Fibroblast of lung (primary cell): ENCODE measurements at places on chromosomes 13 and 19. TPM values are rescaled to one million over a fixed set of nuclear protein-coding genes. Genes with fewer than 3 reads are reported as not detected.
A peak's percentile ranks its signal among the peaks of the same experiment; 100 is the strongest.

Gene CLASRP
- 12.1 and 17.9 TPM in 2 replicates for polyA plus RNA-seq

Gene EFNB2
- polyA plus RNA-seq: 20.0 and 28.3 TPM in 2 replicates

Gene C1QTNF9
- polyA plus RNA-seq: 0.51 TPM in 1 of 2 replicates, not detected in the other

Gene PNMA8B
- 0.12 and 0.14 TPM in 2 replicates for polyA plus RNA-seq

Gene PROZ
- not detected in 2 replicates for polyA plus RNA-seq

Gene SHC2
- polyA plus RNA-seq: 0.02 and 0.28 TPM in 2 replicates

Gene ADGRE2
- 0.07 and 0.15 TPM in 2 replicates for polyA plus RNA-seq

Gene TSPAN16
- not detected in 2 replicates for polyA plus RNA-seq

Gene SLC25A23
- polyA plus RNA-seq: 4.5 and 7.9 TPM in 2 replicates

Gene POSTN
- 526 and 1,141 TPM in 2 replicates for polyA plus RNA-seq

DNA sequence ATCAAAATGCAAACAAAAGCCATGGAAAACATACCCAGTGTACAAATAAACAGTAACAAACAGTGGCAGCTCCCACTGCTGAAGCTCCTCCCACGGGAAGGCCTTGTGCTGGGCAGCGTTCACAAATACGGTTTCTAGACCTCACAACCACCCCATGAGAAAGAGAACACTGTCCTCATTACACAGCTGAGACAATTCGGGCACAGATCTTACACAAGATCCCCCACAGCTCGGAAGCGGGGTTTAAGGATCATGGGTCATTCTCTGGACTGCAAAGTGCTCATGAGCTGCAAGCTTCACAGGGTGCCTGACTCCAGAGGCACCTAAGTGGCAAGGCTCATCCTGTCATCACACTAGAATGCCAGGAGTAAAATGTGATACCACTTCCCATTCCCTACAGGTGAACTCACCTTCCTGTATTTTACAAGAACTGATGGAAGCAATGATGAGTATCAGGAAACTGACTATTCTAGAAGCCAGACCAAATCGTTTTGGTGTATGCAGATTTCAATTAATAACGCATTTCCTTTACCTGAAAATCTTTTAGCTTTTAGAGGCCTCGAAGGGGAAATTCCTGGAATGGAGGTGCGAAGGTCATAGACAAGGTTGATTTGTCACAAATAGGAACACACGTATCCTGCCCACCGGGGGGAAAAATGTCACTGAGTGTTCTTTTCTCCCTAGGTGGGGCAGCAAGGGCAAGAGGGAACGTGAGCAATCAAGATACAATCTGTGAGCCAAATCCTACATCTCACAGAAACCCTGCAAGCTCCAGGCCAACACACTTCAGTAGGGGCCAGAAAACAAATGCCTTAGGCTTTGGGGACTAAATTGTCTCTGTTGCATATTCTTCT lies 41.2 kb downstream of the STK24 start:
- peak; percentile 45 for DNase-seq

DNA sequence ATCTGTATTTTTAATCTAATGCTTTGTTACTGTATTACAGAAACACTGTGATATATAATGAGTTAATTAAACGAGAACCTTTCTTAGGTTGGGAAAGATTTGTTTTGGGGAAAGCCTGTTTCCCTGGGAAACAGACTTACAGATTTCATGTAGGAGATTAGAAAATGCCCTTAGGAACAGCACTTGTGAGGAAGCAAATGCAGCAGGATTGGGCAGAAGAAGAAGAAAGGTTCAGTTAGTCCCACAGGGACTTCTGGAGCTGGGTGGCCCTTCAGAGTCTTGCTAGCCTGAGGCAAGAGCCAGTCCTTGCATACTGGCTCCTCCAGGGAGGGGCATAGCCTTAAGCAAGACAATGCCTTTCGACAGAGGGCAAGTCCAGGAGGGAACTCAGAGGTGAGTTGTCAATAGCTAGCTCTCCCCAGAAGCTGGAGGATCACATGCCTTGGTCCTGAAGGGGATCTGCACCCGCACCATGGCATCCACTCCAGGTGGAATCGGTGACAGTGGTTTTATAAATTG lies 36.8 kb downstream of the N4BP2L1 start:
- no peak for DNase-seq

DNA sequence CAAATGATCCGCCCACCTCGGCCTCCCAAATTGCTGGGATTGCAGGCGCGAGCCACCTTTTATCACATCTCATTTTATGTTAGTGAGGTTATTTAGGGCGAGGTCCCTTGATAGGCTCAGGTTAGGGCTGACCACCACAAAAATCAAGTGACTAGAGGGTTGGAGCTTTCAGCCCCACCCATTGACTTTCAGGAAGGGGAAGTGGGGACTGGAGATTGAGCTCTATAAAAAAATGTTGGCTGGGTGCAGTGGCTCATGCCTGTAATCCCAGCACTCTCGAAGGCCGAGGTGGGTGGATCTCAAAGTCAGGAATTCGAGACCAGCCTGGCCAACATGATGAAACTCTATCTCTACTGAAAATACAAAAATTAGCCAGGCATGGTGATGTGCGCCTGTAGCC lies 20.1 kb downstream of the FPR3 start:
- no peak for DNase-seq

DNA sequence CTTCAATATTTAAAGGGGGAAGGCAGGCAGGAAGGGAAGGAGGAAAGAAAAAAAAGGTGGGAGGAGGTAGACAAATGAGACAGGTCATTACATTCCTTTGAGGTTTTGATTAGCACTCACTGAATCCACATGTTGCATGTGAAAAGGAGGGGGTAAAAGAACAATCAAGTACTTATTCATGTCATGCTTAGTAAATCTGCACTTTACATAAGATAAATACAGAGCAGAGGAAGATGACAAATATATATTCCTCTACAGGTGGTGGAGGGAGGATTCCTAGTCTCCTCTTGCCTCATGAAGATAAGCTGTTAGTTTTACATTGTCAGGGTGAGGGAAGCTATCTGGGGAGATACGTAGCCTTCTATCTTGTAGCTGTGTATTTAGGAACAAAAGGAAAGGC lies 1645.4 kb upstream of the SPRY2 start:
- DNase-seq: no peak

- DNase-seq: peak; percentile 13
Observed at GRCh38 chr13:110500341-110500740, 61.2 kb downstream of the RAB20 start.

- DNase-seq: no peak
Observed at GRCh38 chr13:70222926-70223325, 114.7 kb upstream of the KLHL1 start.

- DNase-seq: peak; percentile 96
Observed at GRCh38 chr19:44684892-44685863, 13.8 kb upstream of the CEACAM16 start.

DNA sequence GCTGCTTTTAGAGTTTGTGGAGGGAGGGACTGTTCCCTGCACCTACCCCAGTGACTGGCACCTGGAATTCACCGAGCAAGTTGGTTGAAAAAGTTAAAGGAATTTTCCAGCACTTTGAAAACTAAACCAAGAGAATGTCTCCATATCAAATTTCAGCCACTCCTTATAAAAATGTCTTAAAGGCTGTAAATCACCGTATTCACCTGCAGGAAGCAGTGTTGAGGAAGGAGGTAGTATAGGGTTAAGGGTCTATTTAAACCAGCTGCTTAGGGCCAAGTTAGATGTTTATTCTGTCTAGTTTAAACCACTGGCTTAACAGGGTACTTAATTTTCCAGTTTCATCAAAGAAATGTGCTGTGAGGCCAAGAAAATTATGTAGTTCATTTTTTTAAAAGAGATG lies 3.8 kb upstream of the RAB20 start:
- DNase-seq: no peak

DNA sequence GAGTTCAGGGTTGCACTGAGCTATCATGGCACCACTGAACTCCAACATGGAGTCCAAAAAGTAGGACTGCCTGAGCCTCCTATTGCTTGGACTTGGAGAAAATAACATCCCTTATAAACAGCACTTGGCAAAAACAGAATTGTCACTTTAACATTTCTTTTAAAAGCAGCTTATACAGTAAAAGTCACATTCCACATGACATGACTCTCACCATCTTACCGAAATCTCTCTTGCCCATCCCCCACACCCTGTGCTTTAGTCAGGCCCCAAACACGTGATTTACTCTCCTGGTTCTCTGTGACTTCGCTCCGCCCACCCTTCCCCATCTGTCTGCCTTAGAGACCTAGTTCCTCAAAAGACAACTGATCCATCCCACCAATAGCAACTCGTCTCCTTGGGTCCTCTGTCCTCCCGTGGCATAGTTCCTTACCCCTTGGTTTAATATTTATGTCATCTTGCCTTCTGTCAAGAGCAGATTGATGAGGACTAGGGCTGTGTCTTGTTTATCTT lies 4.6 kb downstream of the SAFB start:
- peak; percentile 34 for DNase-seq

DNA sequence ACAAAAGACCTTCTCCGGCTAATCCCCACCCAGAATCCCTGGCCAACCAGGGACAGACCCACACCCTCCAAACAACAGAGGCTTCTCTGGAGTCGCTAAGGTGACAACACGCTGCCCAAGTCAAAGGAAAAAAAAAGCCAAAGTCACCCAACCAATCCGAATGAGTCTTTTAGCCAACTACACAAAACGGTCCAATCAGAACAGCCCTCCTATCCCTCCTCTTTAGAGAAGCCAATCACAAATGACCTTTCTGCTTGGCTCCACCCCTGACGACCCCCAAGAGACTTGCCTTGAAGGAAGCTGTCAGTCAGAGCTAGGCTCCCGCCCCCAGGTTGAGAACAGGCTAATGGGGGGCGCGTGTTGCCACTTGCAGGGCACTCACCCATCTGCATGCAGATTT lies 6.6 kb upstream of the FBXW9 start:
- DNase-seq: peak; percentile 34

DNA sequence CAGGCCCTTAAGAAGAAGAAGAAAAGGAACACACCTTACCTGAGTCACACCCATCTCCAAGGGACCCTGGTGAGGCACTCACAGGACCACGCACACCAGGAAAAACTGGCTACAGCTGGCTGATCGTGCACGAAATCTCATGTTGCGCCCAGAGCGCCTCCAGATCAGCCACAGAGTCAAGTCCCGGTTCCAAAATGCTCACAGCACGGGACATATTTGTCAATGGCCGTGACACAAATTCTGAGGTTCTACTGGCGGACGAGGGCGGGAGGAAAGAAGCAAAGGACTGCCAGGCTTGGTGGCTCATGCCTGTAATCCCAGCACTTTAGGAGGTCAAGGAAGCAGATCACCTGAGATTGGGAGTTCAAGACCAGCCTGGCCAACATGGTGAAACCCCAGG lies 21.5 kb downstream of the SH3GL1 start:
- no peak for DNase-seq

DNA sequence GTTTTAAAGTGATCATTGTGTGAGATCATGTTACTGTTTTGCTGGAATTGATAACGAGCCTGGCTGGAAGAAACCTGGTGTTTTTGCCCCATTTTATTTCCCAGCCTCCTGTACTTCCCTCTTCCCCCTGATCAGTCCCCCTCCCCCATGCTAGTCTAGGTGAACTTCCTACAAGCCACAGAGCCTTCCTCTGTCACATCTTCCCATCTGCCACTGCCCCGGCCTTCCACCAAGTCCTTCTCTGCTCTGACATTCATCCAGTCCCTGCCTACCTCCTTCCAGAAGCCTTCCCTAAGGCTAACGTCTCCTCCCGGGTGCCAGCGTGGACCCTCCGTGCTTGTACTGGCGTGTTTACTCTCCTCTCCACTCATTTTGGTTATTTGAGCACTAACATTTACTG lies 14.3 kb downstream of the FARP1 start:
- no peak for DNase-seq

- no peak for DNase-seq
Observed at GRCh38 chr13:27352698-27353097, 71.7 kb upstream of the GTF3A start.

- no peak for DNase-seq
Observed at GRCh38 chr19:36097036-36097435, 13.9 kb upstream of the OVOL3 start.

GRCh38 chr19:42057846-42058245 lies 12.2 kb downstream of the GRIK5 start:
- no peak for DNase-seq

DNA sequence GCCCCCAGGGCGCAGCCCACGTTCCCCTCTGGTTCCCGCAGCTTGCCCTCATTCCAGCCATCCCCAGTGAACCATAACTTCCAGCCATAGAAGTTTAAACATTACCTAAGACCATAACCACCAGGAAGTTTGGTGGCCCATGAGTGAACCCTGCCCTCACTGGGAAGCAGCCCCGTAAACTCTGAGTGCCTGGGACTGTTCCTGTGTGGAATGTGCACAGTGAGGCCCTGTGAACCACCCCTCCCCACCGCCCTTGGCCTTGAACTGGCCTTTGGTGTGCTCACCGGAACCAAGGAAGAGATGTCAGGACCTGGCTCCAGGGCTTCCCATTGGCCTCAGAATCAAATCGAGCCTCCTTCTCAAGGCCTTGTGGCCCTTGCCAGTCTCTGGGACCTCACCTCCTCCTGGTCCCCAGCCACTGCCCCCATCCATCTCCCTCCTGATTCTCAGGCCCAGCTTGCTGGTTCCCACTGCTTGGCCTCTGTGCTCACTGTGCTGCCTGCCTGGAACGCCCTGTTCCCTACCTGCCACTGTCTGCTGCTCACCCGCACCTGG lies 46.5 kb downstream of the DNM2 start:
- DNase-seq: no peak

GRCh38 chr13:45219123-45219891 lies 18.5 kb upstream of the KCTD4 start:
- DNase-seq: no peak

GRCh38 chr19:33110137-33110910 lies 21.6 kb upstream of the WDR88 start:
- DNase-seq: peak; percentile 71

GRCh38 chr19:50556282-50557008 lies 11.8 kb downstream of the LRRC4B start:
- DNase-seq: peak; percentile 25

DNA sequence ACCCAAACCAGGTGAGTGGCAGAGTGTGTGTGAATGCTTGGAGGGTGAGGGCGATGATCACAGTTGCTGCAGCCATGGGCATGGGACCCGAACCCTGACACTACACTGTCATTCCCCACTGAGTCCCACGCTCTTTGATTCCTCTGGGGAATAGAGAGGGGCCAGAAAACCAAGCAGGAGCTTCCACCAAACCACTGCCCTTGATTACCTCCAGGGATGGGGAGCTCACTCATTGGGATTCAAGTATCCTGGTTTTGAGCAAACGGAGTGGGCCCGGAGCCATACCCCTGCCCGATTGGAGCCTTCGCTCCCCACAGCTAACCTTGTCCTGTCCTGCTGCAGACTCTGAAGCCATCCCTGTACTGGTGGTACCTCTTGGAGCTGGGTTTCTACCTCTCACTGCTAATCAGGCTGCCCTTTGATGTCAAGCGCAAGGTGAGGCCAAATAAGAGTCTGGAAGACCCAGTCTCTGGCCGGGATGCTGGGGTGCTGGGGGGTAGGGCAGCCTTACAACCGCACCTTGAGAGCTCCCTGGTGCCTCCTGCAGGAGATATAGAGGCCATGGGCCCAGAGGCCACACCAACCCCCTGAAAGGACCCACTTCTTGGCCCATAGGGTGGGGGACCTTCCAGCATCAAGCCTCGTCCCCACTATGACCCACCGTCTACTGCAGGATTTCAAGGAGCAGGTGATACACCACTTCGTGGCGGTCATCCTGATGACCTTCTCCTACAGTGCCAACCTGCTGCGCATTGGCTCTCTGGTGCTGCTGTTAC lies 47.3 kb downstream of the CERS4 start:
- DNase-seq: no peak

- no peak for DNase-seq
Observed at GRCh38 chr13:71875823-71876222, 8.8 kb upstream of the DACH1 start.

GRCh38 chr19:43662487-43662886 lies 7.5 kb downstream of the PLAUR start:
- DNase-seq: no peak
